Caco-2 (cell line): ENCODE measurements at places on chromosomes 16 and 17. TPM values are rescaled to one million over a fixed set of nuclear protein-coding genes. Genes with fewer than 3 reads are reported as not detected.

GRCh38 chr17:72474719-72475477 is 354.1 kb downstream of the SOX9 start:
- DNase-seq = no peak

DNA sequence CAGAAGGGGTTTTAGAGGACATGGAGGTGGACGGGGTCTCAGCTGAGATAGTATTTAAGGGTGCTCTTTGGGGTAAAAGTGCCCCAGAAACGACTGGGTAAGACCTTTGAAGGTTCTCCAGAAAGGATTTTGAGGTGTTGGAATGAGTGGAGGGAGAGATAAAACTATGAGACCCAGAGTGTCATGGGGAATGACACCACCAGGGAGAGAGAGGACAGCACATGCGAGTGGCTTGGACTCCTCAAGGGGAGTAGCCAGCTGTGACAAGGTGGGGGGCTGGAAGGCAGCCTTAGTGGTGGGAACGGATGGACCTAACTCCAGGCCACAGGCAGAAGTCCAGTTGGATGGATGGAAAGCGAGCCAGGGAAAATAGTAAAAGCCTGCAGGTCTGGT is 19.2 kb upstream of the PITPNM3 start:
- DNase-seq = no peak

- no peak for DNase-seq
These were observed 59.0 kb downstream of the ABR start for GRCh38 chr17:1120596-1121441.

DNA sequence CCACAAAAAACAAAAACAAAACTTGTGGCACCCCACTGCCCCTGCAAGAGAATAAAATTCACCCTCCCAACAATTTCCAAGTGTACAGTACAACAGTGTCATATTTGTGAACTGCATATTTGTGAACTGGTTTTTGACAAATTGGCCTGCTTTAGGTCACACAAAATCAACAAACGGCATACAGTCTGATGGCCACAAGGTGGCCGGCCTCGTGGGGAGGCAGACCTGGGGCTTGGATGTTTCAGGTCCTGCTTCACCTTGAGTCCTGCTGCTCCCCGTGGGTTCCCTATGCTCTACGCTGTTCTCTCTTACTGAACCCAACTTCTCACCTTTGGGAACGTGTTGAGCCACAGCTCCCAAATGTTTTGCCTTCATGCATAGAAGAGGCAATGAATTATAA is 102.2 kb downstream of the CDK5R1 start:
- DNase-seq = no peak

- peak; percentile 27 for DNase-seq
These were observed 671 bp downstream of the CHMP6 start for GRCh38 chr17:80992077-80992947.

- no peak for DNase-seq
These were observed 94.0 kb downstream of the VAT1L start for GRCh38 chr16:77882358-77882757.

- DNase-seq = peak; percentile 64
These were observed 67.4 kb downstream of the PRKCA start for GRCh38 chr17:66369830-66370229.

- no peak for DNase-seq
These were observed 38.0 kb downstream of the TTC19 start for GRCh38 chr17:16037636-16038035.

Gene ASGR1
- 8.3 and 9.2 TPM in 2 replicates for total RNA-seq

Gene DUSP3
- total RNA-seq = 78.8 and 86.3 TPM in 2 replicates

DNA sequence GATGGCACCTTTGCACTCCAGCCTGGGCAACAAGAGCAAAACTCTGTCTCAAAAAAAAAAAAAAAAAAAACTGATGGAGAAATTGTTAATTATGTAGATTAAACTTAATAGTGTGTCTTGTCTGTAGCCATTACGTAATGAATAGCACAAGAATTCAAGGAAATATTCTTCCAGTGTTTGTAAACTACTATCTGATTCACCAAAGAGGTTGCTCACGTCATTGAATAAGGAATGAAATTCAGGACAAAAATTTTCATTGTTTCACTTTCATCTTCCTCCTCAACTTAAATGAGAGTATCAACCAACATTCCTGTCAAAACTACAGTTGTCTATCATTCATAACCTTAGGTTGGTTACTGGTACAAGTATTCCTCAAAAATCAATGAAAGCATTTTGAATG is 30.7 kb upstream of the MYO18A start:
- no peak for DNase-seq

Gene GP1BA
- total RNA-seq = not detected in 2 replicates

Gene CMTM2
- not detected in 2 replicates for total RNA-seq

DNA sequence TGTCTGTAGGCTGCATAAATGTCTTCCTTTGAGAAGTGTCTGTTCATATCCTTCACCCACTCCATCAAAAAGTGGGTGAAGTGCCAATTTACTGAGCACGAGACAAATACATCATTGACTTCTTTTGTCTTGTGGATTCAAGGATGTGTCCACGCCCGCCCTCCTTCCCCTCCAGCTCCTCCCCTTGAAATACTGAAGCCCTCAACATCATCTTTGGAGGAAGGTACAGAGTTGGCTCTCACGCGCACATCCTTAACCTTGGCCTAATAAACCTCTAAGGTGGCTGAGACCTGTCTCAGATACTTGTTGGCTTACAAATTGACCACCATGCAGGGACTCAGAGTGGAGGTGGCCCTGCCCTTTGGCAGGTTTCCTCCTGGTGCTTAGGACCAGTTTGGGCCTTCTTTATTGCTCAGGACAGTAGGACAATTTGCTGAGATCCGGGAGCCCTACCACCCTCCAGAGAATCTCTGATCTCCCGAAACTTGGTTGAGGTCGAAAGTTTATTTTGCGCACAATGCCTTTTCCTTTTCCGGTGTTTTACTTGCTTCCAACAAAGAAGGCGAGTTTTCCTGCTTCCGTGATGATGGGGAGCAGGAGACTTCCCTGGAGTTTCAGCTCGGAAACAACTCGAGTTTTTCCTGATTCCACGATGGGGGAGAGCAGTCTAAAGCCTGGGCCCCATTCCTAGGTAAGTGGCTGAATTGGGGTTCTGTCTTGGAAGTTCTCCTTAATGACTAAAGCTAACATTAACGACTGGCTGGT is 14.1 kb upstream of the CDK10 start:
- DNase-seq = no peak

DNA sequence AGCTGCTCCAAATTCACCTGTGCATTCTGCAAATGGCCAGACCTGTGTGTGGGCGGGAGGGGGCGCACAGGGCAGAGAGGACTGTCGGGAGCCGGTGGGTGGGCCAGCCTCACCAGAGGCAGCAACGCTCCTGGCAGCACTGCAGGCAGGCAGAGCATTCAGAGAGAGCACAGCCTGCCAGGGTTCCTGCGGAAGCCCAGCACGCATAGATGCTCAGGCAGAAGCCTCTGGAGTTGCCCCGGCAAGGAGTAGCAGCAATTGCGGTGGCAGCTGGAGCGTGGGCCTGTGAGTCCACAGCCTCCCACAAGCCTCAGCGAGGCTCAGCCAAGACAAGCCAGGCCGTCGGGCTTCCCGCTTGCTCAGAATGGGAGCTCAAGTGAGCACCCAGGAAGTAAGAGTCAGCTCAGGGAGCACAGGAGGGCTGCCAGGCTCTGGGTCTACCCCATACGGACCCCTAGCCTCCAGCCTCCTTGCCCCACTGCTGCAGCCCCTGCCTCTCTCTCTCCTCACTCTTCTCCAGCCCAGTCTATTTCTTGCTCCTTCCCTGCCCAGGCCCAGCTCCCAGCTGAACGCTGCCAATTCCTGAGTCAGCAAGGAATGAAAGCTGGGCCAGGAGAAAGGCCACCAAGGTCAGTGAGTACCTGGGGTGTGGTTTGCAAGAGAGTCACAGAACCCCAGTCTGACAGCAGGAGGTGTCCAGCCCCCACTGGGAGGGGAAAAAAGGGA is 9.6 kb downstream of the EMC6 start:
- no peak for DNase-seq

Gene NCBP3
- total RNA-seq = 28.4 and 32.8 TPM in 2 replicates

GRCh38 chr16:81445966-81446906 is 1.6 kb downstream of the CMIP start:
- no peak for DNase-seq

GRCh38 chr17:61379457-61380216 is 20.0 kb upstream of the TBX2 start:
- DNase-seq = no peak

DNA sequence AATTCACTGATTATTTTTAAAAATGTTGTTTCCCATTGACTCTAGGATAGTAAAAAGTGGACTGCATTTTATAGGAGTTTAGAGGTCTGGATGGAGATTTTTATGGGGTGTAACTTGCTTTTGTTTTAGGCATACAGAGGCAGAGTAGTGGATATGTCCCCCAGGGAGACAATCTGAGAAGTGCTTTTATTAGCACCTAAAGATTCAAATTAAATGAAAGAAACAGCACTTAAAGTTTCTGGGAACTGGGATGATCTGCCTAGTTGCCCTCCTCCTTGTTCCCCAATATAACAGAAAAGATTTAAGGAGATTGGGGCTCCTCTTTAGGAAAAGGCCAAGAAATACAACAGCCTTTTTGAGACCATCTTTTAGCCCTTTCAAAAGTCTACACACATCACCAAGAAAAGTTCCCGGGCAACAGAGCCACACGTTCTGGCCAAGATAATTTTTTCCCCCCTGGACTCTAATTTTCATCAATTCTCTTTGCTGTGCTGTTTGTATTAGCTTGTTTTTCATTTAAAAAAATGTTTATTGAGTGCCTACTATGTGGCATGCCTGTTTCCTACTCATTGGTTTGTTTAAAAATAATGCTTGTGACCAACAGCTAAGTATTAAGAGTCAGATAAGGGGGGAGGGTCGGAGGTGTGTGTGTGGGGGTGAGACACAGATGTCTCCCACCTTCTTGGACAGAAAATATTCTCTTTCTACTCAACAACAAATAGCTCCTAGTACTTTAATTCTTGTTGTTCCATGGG is 2.5 kb upstream of the IGF2BP1 start:
- no peak for DNase-seq

DNA sequence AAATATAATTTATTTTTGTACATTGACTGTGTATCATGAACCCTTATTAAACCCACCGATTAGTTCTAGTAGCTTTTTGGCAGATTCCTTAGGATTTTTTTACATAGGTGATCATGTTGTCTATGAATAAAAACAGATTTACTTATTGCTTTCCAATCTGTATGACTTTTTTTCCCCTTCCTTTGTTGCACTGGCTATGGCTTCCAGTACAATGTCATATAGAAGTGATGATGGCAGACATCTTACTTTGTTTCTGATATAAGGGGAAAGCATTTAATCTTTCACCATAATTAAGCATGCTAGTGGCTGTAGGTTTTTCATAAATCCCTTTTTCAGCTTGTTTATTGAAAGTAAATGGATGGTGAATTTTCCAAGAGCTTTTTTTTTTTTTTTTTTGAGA is 28.9 kb upstream of the NACA2 start:
- no peak for DNase-seq

DNA sequence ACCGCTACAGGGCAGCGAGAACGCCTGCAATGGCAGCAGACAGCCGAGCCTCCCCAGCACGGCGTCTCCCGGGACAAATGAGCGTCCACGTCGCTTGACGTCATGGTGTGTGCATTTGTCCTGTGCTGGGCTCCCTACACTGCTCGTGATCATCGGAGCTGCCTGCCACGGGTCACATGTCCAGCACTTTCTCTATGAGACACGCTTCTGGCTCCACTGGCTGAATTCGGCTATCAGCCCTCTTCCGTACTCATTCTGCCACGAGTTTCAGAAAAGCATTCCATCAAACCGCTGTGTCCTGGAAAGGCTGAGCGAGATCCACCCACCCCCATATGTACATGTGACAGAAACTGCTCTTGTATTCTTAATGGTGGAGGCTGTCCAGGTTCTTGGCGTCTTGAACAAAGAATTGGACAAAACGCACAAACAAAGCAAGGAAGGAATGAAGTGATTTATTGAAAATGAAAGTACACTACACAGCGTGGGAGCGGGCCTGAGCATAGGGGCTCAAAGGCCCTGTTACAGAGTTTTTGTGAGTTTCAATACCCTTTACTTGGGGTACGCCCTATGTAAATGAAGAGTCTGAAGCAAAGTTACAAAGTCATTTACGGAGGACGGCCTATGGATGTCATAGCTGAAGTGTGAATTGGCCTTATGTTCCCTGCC is 28.5 kb upstream of the SHCBP1 start:
- DNase-seq = no peak

DNA sequence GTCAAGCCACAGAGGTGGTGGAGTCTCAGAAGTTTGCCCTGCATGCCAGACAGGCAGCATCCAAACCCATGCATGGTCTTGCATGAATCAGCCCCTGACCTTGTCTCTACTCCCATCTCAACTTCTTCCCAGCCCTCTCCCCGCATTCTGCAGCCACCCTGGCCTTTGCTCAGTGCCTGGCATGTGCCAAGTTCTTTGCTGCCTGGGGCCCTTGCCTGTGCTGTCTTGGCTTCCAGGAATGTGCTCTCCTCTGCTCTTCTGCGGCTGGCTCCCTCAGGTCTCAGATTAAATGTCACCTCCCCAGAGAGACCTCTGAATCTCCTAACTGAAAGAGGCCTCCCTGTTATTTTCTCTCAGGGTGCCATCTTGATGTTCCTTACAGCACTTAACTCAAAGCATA is 17.6 kb downstream of the DRC3 start:
- DNase-seq = no peak

DNA sequence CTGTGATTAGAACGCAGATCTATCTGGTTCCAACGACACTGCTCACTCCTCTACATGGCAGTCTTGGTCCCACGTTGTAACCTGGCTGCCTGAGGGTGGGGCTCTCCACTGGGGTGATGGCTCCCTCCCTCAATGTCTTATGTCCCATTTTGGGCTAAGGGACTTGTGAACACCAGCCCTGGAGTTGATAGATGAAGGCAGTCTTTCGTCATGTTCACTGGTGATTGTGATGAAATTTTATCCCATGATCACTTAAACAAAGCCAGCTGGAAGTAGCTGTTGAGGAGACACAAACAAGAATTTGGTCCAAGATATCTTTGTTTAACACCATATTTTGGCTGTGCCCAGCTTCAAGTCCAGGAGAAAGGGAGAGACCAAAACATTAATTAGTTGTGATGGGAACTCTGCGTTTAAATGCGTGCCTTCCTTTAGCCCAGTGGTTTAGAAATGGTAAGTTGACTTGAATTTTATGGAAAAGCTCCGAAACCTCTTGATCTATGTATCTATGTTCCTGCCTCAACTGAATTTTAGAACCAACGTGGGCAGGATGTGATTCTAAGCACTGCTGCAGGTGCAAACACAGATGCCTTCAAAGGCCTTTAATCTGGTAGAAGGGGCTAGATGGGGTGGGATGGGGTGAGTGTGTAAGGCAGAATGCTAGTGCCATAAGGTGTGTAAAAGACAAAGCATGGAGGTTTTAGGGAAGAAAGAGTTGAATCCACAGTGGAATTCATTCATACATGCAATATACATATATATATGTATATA is 186.8 kb upstream of the IRX3 start:
- DNase-seq = no peak
